ENCODE measurements at places on chromosomes 11 and 22.

- DNase-seq: no peak
Measured at GRCh38 chr22:46287873-46288751, 8.6 kb upstream of the GTSE1 start.

GRCh38 chr11:73227571-73228211 is 9.6 kb downstream of the P2RY2 start:
- no peak for DNase-seq

DNA sequence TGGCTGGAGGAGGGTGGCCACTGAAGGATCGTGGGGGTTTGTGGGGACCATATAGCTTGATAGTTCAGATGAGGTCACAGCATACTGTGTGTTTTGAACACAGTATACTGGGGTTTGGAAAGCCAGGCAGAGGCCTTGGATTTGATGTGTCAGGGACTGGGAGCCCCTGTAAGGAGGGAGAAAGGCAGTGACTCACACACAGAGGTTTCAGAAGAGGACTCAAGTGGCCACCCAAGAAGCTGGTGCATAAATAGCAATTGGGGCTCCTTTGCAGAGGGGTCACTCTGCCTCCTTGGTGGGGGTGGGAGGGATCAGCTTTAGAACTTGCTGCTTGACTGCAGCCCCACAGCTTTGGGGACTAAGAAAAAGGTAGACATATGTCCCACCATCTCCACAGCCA is 39.3 kb downstream of the SLC5A1 start:
- DNase-seq: no peak

DNA sequence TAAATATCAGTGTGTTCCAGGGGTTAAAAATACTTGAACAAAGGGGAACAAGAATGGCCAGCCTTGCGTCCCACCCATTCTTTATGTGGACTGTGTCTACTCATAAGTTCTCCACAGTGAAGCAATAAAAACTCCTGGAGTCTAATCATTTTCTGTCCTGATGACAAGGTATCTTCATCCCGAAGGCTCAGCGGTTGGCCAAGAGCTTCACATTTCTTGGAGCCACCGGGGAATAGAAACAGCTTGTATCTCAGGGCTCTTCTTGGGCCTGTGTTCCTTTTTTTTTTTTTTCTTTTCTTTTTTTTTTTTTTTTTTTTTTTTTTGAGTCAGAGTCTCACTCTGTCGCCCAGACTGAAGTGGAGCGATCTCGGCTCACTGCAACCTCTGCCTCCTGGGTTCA is 36.8 kb upstream of the ADORA2A start:
- DNase-seq: no peak

DNA sequence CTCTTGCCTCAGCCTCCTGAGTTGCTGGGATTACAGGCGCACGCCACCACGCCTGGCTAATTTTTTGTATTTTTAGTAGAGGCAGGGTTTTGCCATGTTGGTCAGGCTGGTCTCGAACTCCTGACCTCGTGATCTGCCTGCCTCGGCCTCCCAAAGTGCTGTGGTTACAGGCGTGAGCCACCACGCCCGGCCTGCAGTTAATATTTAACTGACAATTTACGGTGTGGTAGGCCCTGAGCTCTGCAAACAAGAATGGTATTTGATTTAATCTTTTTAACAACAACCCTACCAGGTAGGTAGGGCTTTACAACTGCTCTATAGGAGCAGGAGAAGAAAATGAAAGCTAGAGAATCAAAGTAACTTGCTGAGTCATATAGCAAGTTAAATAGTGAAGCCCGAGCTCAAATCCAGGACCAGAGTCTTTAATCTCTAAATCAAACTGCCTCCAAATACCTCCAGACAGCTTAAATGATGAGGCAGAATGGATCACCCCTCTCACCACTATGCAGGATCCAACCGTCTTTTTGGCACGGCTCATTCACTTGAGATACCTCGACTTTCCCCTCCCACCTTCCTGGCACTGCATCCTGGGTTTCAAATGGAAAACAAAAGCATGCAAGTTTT is 9.4 kb downstream of the UEVLD start:
- no peak for DNase-seq

DNA sequence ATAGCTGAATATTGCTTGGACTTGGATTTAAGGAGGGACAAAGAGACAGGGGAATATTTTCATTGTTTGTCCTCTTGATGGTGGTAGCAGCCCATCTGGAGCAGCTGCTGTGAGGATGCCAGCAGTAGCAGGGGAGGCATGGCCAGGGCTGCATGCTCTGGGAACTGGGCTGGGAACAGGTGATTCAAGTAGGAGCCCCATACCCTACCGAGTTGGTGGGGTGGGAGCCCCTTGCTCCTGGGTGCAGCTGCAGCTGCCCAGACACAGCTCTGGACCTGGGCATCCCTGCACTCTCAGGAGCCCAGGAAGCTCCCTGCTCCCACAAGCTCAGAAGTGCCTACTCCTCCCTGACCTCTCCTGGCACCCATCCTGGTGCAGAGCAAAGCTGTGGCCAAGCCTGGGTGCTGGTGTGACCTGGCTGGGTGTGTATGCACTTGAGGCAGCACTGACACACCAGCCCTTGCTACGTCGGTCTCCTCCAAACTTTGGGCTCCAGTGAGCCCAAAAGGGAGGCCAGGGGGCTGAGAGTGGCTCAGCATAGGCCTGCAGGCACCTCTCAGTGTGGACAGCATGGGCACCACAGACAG is 341.8 kb upstream of the CCDC179 start:
- DNase-seq: no peak

- DNase-seq: no peak
Measured at GRCh38 chr11:845872-846495, 3.3 kb downstream of the TSPAN4 start.

DNA sequence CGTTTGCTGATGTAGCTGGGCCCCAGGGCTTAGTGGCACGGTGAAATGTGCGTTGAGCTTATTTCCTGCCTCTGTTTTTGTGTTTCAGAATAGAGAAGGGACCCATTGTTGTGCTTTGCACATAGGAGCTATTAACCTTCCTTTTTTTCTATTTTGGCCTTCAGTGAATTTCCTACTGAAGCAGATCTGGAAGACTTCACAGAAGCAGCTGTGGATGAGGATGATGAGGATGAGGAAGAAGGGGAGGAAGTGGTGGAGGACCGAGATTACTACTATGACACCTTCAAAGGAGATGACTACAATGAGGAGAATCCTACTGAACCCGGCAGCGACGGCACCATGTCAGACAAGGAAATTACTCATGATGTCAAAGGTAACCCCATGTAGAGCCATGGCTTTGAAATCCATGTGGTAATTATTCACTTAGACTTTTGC is 37.4 kb upstream of the ST14 start:
- no peak for DNase-seq

DNA sequence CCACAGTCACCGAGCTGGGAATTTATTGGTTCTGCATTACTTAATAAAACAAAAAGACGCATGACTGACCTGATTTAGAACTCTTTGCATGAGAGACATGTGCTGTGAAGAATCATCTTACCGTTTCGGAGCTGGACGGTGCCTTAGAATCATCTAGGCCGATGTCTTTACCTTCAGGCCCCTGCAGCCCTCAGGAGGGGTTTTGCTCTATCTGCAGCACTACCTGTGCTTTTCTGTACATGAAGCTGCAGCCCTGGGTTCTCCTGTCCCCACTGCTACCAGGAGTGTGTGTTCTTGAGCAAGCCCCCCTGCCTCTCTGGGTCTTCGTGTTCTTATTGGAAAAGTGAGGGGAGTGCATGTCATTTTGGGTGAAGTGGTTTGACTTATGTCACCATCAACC is 94.0 kb upstream of the OR4B1 start:
- DNase-seq: no peak

- DNase-seq: no peak
Measured at GRCh38 chr11:78893996-78894395, 319.3 kb upstream of the NARS2 start.

GRCh38 chr22:37224757-37225420 is 12.6 kb upstream of the SSTR3 start:
- no peak for DNase-seq

GRCh38 chr11:46491661-46492330 is 100.2 kb upstream of the CHRM4 start:
- no peak for DNase-seq

GRCh38 chr11:73570415-73571114 is 27.3 kb downstream of the FAM168A start:
- DNase-seq: no peak

DNA sequence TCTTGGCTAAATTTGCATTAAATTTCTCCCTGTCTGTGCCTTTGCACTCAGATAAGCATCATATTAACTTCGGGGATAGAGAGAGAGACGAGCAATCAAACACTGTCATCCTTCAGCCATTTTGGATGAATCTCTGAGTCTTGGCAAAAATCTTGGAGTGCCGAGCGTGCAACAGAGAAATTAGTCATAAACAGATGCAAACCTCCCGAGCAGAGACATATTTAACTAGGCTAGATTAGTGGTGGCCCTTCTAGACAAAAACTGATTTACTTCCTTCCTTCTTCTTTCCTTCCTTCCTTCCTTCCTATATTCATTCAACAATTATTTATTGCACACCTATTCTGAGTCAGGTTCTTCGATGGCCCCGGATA is 114.4 kb upstream of the BLID start:
- no peak for DNase-seq

- DNase-seq: no peak
Measured at GRCh38 chr11:102955624-102956023, at the start of gene MMP13. TSS of gene MMP13 (minus strand) at chr11:102955732. CDS start at chr11:102955705, 27 bp downstream.

GRCh38 chr11:69545976-69546617 is 64.6 kb downstream of the LINC01488 start:
- no peak for DNase-seq

GRCh38 chr11:92703449-92703830 is 266.0 kb upstream of the MTNR1B start:
- DNase-seq: no peak

DNA sequence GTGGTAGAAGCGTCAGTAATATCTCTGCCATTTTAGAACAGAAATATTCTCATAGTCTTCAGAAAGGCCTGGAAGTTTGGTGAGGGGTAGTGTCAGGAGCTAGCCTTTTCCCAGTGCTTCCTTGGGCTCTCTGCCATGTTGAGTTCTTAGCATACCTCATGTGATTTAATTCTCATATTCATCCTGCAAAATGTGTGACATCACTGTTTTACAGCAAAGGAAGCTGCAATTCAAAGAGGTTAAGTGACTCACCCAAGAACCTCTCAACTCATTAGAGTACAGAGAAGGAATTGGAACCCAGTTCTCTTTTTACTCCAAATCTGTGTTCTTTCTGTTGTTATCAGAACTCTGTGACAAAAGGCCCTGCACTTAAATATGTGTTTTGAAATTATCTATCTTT is 72.1 kb downstream of the RNF169 start:
- DNase-seq: no peak

DNA sequence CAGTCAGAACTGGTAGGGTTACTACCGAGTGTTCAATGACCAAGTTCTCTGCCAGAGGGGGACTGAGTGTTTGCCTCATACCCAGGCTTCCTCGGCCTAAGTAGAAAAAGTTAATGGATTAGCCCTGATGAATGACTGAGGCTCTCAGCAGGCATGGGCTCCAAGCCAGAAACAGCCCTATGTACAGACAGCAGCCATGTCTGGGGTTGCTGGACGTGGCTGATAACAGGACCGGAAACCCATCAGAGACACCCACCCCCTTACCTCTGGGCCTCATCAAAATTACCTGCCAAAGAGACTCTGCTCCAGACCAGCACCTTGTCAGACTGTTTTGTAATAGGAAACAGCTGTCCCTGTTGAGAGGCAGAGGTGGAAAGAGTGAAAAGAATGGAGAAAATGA is 351.4 kb downstream of the ETS1 start:
- DNase-seq: no peak

DNA sequence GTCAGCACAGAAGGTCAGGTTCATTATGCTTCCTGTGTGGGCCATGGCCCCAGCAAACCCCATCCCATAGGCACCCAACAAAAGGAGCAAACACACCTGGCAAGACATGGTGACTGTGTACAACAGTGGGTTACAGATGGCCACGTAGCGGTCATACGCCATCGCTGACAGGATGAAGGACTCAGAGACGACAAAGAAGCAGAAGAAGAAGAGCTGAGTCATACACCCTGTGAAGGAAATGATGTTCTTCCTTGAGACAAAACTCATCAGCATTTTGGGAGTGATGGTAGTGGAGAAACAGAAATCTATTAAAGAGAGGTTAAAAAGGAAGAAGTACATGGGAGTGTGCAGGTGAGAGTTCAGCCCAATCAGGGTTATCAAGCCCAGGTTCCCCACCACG is 309 bp downstream of the OR8B12 start:
- no peak for DNase-seq

DNA sequence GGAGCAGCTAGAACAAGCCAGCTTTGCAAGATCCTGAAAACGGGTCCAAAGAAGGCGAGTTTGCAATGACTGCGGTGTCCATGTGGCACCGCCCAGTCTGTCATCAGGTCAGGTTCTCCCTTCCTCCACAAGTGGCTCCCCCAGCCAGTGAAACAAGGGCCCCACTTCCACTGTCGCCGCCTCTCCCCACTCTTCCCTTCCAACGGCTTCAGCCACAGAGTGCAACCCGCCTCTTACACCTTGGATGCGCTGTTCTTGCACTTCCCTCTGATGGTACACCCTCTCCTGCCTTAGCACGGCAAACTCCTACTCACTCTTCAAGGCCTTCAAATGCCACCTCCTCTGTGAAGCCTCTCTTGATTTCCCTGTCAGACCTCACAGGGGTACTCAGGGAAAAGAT is 10.8 kb upstream of the TCF20 start:
- no peak for DNase-seq

Data from NT2/D1 (cell line).